Colonic mucosa (tissue), 4 donors: ENCODE measurements at places on chromosomes 7 and 10.

- DNase-seq = no peak
These were observed 93.5 kb upstream of the SLC25A13 start for GRCh38 chr7:96415293-96415940.

DNA sequence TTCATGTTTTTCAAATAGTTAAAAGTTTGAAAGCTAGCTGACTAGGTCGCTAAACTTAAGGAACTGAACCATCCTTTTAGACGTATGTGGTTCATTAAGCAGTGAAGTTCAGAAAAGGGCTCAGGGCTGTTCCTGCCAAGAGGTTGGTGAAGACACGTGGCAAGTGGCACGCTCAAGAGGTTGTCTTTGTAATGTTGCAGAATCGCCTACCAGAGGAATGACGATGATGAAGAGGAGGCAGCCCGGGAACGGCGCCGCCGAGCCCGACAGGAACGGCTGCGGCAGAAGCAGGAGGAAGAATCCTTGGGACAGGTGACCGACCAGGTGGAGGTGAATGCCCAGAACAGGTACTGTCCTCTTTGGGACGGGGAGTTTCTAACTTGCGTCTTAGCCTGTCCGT, 57.8 kb upstream of the AGBL3 start:
- no peak for DNase-seq

GRCh38 chr10:102679596-102679995, 34.6 kb downstream of the ARL3 start:
- no peak for DNase-seq

DNA sequence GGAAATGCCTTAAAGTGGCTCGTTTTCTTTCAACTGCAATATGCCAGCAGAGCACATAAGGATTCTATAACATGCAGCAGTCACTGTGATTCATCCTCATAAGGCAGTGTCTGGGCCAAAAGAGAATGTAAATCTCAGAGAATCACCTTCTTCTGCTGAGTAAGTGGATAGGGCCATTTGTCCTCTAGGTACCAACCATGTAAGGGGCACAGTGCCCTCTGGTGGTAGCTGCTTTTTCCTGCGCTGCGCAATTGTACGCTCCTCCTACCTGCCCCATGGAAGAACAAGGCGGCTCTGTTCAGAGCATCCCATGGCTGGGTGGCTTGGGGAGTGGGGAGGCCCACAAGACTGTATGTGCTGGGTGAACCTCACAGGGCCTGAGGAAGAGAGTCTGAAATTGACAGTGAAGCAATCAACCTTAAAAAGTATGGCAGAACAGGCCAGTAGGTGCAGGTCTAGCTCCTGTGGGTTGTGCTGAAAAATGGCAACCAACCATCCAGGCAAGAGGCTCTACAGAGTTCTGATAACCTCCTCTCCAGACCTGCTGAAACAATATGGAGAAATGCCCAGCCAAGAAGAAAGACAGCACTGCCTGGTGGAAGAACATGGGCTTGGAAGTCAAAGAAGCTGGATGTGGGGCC, 78.6 kb upstream of the C10orf90 start:
- DNase-seq = peak; percentile 75

DNA sequence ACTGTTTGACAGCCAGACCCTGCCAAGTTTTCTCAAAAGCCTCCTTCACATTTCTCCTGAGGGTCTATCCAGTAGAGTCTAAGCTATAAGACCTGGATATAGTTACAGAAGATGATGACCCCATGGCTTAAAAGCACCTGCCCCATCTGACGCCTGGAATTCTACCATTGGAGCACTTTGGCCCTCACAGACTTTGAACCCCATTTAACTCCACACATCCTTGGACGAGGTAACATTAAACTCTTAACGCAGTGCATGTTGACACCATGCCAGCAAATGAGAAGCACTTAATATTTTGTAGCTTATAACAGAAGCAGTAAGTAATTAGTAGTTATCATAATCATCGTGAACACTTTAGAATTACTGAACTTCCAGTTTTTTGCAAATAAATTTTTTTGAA, 61.9 kb upstream of the SMNDC1 start:
- no peak for DNase-seq

GRCh38 chr10:119931871-119932270, 39.3 kb downstream of the SEC23IP start:
- DNase-seq = no peak

GRCh38 chr7:106863274-106863997, 1.6 kb upstream of the PIK3CG start:
- DNase-seq = no peak

DNA sequence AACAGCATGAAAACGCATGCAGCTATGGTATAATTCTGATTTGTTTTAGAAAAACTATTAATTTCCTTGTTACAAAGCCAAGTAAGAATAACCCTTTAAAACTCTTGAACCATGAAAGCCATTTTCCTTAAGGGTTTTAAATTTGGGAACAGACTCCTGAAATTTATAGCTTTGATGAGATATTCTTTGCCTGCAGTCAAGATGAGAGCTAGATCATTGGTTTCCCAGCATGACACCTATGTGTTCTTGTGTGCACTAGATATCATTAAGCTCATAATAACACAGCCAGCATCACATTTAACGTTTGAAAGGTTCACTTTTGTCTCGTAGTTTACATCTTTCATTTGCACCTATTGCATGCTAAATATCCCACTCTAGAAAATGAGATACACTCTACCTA, 202.2 kb downstream of the PHF14 start:
- no peak for DNase-seq

GRCh38 chr10:74863551-74863950, 37.2 kb downstream of the KAT6B start:
- no peak for DNase-seq

GRCh38 chr10:25522946-25523608, 348.3 kb downstream of the GPR158 start:
- DNase-seq = no peak

DNA sequence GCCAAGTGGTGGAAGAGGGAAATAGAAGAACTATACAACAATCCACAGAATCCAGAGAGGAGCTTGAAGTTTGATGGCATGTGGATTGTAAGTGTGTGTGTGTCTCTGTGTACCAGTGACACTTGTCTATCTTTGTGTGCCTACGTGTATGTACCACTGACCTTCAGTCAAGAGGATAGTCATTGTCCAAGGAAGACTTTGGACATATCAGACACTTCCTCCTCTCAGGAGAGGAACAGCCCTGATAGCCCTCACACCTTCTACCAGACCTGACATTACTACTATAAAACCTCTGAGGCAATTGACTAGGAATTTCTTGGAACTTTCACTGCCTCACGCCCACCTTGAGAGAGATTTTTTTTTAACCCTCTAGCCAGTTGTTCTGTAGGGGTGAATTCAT, 19.6 kb upstream of the MGAM2 start:
- no peak for DNase-seq

GRCh38 chr7:143369678-143370651, 7.5 kb upstream of the FAM131B start:
- peak; percentile 73 for DNase-seq

DNA sequence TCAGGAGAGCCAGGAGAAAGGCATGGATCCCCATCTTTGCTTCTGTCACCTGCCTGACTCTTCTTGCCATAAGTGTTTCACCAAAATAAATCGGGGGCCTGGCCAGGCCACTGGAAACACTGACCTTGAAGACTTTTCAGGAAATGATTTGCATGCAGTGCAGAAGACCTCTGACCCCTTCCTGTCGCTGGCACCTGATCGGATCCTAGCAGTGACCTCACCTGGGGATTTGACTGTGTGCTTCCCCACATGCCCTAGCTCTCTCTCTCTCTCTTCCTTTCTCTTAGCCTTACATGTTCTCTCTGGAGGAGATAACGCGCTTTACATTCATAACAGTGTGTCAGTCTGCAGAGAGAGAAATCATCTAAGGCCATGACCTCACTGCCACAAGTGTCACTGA, 243.0 kb downstream of the PRPF18 start:
- DNase-seq = no peak

DNA sequence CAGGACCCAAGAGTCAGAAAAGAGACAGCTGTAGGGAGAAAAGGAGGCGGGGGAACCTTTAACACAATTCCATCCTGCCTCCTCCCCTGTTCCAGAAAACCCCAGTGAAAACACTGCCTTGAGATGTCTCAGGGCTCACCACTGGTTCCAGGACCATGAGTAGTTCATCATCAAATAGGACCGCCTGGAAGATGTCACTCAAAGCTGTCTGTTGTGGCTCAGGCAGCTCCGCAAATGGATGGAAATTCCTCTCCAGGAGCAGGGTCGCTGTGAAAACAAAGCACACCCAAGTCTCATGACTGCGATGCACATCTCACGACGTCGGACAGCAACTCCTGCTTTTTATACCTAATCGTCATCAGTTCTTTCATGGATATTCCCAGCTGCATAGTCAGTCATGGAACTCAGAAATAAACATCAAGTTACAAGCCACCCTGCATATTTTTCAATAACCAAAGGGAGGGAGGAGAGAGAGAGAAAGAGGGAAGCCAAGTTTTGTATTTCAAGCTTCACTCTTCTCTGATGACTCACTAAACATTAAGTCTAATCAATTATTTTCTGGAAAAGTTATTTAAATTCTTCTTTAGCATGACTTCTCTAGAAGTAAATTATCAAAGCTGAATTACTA, 49.2 kb downstream of the GSDME start:
- no peak for DNase-seq

DNA sequence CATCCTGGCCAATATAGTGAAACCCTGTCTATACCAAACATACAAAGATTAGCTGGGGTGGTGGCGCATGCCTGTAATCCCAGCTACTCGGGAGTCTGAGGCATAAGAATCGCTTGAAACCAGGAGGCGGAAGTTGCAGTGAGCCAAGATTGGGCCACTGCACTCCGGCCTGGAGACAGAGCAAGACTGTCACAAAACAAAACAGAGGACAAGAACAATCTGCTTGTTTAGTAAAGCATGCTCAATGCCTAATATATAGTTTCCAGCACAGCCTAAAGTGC, 1.8 kb upstream of the SEC24C start:
- DNase-seq = no peak

DNA sequence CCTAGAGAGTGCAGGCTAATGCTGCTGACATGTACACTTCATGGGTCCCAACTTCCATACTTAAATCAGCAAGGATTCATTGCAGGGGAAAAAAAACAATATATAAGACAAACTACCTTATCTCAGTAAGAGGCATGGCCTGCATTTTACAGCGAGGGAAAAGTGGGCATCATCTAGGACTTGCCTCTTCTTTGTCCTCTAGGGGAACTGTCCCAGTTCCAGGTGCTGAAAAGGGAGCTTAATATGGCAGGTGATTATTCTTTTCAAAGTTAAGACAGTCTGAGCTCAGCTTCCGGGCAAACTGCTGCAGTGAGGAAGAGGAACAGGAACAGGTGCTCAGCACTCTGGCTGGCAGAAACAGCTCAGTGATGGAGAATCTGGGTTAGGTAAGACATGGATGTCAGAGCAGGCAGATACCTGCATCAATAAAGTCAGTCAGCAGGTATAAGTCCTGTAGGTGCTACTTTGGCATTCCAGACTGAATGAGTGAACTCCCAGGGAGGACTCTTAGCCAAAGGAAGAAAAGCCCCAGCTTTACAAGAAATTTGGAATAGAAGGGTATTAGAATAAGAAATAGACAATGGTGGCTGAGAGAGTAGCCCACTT, 147.2 kb downstream of the TMEM178B start:
- no peak for DNase-seq

- DNase-seq = no peak
These were observed 14.7 kb downstream of the SH3PXD2A start for GRCh38 chr10:103840740-103841070.

- peak; percentile 58 for DNase-seq
These were observed 12.7 kb upstream of the AKR1B10 start for GRCh38 chr7:134514663-134515062.

DNA sequence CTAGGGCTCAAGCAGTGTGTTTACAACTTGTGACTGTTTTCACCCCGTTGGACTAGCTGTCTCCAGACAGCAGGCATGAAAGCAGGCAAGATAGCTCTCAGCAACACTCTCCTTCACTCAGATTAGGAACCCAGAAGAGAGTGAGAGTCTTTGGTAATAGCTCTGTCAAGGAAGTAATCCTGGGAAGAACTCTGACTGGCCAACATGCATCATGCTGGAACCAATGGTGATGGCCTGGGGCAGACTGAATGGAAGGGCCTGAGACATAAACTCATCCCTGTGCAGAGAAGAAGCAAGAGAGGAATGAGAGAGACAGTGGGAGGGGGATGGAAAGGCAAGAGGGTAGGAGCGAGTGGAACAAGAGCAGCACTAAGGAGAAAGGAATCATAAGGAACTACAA, 48.9 kb downstream of the AKR1D1 start:
- DNase-seq = no peak

GRCh38 chr7:128167042-128167701, 73.9 kb upstream of the LEP start:
- DNase-seq = no peak

- no peak for DNase-seq
These were observed 75.9 kb upstream of the NEUROD6 start for GRCh38 chr7:31416381-31416870.
